ENCODE measurements at places on chromosomes 13 and 19. TPM values are rescaled to one million over a fixed set of nuclear protein-coding genes. Genes with fewer than 3 reads are reported as not detected.

DNA sequence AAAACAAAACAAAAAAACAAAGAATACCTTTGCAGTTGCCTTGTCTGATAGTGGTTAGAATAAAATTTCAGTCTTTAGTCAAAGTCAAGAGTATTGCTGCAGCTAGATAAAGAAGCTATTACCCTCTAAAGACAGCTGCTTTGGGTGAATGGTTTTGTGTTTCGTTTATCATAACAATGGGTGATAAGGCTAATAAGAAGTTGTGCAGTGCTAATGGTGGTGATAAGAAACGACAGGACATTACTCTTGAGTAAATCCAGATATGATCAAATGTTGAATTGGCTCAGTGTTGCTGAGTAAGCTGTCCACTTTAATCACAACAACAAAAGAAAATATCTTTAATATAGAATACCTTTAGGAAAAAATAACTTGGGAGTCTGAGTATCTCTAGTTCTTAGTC, 1825.3 kb downstream of the SLITRK5 start:
- no peak for DNase-seq

DNA sequence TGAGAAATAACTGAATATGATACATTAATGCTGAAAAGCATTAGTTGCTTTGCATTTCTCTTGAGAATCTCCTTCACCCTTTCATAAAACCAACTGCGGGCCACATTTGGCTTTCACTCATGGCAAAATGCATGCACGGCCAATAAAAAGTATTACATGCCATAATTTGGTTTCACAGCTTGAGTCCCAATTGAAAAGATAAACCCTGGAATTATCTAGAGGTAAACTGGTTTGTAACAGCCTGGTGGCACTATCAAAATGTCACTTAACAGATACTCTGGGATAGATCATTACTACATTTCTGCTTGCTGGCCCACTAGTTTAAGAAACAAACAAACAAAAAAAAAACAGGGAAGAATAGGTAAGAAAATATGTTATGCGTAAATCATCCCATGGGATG, 3.9 kb downstream of the OBI1 start:
- no peak for DNase-seq

DNA sequence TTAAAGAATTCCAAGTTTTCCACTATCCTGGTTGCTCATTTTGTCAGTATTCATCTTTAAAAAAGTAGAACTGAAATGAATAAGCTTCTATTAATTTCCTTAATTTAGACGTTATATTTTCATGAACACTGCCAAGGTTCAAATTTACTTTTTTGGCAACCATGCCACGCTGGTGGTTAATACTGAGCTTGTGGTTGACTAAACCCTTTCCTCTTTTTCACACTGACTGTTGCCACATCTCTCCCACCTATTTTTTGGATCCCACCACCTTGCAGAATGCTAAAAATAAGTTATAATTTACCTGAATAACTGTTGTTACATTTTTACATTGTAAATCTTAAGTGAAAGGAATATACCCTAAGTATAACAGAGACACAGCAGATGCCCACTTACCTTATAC, 45.0 kb downstream of the FLT3 start:
- no peak for DNase-seq

DNA sequence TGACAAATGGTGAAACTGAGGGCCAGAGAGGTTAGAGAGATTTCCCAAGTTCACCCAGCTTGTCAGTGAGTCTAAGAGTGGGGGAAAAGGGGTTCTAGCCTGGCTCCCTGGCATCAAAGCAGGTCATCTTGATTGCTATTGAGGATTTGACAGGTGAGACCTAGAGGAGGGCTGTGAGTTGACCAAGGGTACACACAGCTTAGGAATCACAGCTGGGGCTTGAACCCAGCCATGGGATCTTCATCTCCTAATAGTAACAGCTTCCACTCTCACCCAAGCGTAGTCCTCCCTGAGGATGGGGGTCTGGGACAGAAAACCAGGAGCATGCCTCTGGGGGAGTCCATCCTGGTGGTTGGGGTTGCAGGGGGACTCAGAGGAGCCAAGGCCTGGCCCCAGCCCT, 6.8 kb downstream of the CYP4F8 start:
- no peak for DNase-seq

GRCh38 chr13:97562962-97563361, 129.0 kb downstream of the RAP2A start:
- DNase-seq = no peak

DNA sequence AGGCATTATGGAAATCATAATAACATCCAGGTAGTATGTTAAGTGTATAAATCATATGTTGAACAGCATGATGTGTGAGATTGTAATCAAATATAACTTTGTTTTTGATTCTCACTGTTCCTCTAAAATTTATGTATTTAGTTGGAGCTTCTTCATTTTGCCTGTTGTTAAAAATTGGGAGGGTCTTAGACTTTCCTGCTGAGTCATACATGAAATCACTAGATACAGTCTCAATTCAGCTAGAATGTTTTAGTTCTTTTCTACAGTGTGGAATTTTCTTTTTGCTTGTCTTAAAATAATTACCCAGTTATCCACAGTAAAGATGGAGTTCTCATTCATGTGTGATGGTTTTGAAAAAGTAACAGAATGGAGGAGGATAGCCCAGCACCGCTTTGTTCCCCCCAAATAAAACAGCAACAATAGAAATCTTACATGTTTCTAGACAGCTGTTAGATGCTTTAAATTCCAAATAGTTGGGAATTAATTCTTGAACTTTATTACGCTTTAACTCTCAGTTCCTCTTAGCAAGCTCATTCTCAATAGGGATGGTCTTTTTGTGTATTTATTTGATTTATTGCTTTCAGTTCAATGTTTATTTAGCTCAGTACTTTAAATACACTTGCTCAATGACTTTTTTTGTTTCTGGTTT, 109.5 kb downstream of the PDS5B start:
- DNase-seq = no peak

DNA sequence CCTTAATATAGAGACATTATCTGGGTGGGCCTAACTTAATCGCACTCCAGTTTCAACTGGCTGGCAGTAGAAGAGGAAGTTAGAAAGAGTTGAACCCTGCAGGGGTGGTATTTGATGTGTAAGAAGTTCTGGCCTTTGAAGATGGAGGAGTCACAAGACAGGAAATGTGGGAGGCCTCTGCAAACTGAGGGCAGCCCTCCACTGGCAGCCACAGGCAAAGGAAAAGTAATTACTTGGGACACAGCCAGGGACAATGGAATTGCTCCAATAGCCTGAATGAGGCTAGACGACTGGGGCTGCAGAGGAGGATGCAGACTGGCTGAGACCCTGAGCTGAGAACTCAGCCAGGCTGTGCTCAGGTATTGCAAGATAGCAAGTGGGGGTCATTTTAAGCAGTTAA, 703.3 kb upstream of the ARGLU1 start:
- DNase-seq = no peak

LMO7 gene
- 50.4 TPM for polyA plus RNA-seq

FFAR2 gene
- 2.5 TPM for polyA plus RNA-seq

KLK1 gene
- 683 TPM for polyA plus RNA-seq

CCL25 gene
- 0.19 TPM for polyA plus RNA-seq

LGI4 gene
- polyA plus RNA-seq = 8.0 TPM

Data from pancreas (tissue), 10 donors.